Adipocyte (in vitro differentiated cells): ENCODE measurements at places on chromosomes 12 and 14.

- no peak for DNase-seq
Measured at GRCh38 chr14:65287264-65288131, 125.0 kb upstream of the FUT8 start.

DNA sequence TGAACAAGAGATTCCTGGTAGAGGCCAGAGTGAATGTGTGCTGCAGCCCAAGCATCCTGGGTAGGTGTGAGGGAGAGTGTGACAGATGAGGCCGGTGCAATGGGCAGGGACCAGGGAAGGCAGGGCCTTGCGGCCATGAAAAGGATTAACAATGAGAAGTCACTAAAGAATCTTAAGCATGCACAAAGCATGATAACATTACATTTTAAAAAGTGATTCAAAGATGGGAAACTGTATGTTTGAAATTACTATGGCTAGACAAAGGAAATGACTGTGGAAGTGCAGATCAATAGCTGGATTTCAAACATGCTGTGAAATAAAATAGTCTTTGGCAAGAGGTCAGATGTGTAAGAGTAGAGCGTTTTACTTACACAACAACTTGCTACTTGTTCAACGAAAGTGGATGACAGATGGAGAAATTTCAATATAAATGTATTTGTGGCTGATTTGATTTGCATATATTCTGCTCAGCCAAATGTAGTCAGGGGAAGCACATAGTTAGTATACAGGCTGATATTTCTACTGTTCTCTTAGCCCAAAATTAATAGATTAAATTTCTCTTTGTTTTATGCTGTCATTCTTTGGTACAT is 175.5 kb downstream of the CCDC59 start:
- peak; percentile 19 for DNase-seq

- no peak for DNase-seq
Measured at GRCh38 chr12:34603382-34604035, 581.2 kb downstream of the ALG10 start.

DNA sequence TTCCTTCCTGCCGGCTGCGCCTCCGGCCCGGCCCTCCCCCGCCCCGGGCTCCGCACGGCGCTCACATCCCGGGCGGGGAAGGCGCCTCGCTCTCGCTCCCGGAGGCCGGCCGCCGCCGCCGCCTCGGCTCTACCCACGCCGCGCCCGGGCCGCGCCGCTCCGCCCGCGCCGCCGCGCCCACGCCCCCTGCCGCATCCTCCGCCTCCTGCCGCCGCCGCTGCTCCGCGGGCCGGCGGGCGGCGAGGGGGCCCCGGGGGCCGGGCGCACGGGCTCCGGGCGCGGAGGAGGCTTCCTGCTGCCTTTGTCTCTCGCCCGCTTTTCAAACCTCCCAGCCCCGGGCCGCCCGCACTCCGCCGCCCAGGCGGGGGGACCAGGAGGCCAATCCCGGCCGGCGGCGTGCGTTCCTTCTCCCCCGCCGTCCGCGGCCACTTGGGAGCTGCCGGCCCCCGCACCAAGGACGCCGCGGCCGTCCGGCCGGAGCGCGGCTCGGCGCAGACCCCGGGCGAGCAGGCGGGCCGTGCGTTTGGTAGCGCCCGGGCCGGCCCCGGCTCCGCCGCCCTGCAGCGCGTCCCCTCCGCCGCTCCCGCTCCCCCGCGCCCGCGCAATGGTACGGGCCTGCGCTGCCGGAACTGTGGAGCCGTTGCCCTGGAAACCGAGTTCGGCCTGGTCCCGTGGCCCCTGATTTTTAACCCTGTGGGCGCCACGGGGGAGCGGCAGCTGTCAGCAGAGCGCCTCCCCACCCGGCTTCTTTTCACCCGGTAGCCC is at the start of gene FBXL14:
FBXL14 (minus strand) TSS at position 321 of the 765 bp plus-strand sequence. CDS start 515 bp downstream, outside the sequence.
- peak; percentile 94 for DNase-seq

DNA sequence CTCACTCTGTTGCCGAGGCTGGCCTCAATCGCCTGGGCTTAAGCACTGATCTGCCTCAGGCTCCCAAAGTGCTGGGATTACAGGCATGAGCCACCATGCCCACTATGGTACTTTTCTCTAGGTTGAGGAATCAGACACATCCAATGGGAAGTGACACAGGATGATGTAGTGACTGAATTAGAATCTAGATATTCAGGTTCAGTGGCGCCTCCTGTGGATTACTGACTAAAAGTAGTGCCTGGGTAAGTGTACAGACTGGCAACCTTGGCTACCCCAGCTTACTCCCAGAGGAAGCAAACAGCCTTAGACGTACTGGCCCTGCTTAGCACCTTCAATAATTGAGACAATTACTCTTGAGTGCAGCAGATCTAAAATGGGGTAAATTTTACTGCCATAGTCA is 22.8 kb downstream of the GALNT8 start:
- DNase-seq: no peak

DNA sequence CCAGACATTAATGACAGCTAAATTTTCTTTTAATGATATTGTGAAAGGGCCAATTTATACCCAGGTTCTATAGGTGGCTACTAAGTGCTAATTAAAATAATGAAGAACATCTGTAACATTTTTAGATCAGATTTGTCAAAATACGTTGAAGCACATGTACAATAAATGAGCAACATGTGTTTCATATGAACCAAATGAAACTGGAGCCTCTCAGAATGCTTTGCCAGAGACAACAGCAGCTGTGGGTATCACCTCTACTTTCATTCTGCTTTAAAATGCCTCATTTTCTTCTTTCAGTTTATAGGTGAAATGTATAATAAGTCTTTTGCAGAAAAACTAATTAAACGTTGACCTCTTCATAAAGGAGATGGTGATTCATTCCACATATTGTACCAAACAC is 26.1 kb upstream of the MYF6 start:
- DNase-seq: peak; percentile 53

DNA sequence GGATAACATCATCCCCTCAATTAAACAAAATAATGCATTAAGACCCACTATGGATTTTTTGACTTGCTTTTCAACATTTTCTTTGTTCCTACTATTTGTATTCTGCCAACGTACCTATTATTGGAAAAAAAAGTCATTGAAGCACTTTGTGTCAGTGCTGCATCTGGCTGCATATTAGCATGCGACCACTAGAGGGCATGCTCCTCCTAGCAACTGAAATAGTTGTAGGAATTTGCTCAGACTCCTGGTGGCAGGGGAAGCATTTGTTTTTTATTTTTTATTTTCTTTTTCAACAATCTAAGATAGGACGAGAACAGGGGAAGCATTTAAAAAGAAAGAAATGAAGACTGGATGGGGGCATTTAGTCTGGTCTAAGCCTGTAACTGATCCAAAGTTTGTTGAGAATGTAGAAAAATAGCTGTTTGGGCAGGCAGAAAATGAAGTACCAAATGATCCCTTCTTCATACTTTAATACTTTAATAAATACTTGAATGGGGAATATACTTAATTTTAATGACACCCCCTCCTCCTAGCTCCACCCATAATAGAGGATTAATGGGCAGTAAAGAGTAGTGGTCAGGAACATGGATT is 14.5 kb upstream of the CLEC4A start:
- DNase-seq: peak; percentile 92

- DNase-seq: peak; percentile 86
Measured at GRCh38 chr14:103334644-103335622, 896 bp downstream of the EIF5 start.

DNA sequence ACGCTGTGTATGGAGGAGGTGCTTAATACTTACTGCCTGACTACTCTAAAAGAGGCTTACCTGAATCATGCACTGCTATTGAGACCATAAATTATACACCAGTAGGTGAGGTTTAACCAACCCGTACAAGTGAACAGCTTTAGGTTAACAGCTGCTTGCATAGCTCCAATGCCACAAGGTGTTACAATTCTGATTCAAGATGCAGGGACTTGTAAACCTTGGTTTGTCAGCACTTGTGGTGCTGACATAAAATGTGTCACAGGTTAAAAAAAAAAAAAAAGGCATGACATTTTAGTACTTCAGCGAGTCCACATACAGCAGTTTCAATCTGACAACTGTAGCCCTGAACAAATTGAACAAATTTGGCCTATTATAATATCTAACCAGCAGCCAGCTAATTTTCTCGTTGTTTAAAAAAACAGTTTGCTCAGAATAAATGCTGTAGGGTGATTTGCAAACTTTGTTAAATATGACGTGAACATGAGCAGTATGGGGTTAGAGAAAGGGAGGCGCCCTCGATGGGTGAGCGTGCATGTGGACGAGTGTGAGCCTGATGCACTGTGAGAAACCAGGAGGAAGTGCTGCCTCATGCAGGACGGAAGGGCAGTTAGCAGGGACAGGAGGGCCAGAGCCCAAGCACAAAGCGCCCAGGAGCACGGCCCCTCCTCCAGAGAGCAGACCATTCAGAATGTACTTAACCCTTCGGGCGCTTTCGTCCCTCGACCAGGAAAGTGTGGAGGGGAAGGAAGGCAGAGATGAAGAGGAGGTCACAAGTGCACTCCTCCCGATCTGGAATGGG is 44.7 kb downstream of the TCHP start:
- DNase-seq: peak; percentile 24

GRCh38 chr14:90616881-90617280 is 199.3 kb downstream of the TTC7B start:
- DNase-seq: no peak

- DNase-seq: no peak
Measured at GRCh38 chr12:53505555-53506449, 1.5 kb downstream of the NPFF start.

GRCh38 chr14:49971156-49972130 is 78.6 kb downstream of the ARF6 start:
- DNase-seq: peak; percentile 73

- DNase-seq: no peak
Measured at GRCh38 chr14:105418269-105419194, 1.1 kb upstream of the MTA1 start.

GRCh38 chr12:77925536-77926108 is 94.9 kb downstream of the NAV3 start:
- peak; percentile 95 for DNase-seq

GRCh38 chr12:93852173-93852591 is 175.0 kb downstream of the CRADD start:
- DNase-seq: no peak

- no peak for DNase-seq
Measured at GRCh38 chr14:51094282-51094821, 553 bp downstream of the TRIM9 start.

- DNase-seq: no peak
Measured at GRCh38 chr14:22901799-22902198, 17.1 kb downstream of the RBM23 start.

- DNase-seq: no peak
Measured at GRCh38 chr12:67107751-67108269, 161.3 kb upstream of the CAND1 start.

DNA sequence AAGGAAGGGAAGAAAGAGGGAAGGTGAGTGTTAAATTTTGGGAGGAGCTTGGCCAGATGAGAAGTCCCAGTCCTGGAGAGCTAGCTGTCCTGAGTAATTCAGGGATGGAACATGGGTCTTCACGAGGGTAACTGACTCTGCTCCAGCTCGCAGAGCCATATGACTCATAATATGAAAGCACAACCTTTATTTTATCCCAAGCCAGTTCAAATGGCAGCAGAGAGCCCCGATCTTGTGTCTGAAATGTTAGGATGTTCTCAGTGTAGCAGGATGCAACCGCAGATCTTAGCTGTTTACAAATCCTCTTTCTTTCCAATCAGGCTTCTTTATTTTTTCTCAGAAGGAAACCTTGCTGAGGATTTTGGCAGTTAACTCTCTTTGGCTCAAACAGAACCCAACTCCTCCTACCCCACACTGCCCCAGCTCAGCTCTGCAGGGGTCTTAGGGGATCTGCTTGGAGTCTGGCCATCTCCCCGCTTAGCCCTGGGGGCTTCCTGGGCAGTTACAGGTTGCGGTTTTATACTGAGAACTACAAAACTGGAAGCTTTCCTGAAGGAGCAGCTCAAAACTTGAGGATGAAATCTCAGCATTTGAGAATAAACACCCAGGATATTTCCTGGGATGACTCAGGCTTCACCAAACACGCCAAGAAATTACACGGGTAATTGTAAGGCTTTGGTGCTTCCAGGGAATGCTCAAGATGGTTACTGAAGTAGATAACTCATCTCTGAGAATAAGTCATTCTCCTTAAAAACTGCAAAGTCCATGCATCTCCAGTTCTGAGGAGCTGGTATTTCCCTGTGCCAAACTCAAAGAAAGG is 92.5 kb downstream of the VCPKMT start:
- DNase-seq: peak; percentile 79

- no peak for DNase-seq
Measured at GRCh38 chr14:47103771-47104170, 452.2 kb upstream of the RPL10L start.

GRCh38 chr14:104935026-104935650 is 10.5 kb downstream of the PLD4 start:
- DNase-seq: no peak

DNA sequence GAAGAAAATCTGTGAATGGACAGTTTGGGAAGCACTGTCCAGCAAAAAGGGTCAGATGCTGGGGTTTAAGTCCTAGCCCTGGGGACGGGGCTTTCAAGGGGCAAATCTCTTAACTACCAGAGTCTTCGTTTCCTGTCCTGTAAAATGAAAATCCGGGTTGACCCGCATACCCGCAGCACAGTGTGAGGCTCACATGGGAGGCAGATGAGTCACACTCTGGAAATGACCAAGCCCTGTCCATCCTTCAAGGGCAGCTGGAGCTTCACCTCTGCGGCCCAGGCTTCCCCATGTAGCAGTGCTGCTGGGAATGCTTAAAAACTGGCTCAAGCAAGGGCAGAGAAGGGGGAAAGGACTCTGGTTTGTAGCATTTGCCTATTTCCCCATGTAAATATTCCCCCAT is 19.0 kb downstream of the FAM181A start:
- no peak for DNase-seq

DNA sequence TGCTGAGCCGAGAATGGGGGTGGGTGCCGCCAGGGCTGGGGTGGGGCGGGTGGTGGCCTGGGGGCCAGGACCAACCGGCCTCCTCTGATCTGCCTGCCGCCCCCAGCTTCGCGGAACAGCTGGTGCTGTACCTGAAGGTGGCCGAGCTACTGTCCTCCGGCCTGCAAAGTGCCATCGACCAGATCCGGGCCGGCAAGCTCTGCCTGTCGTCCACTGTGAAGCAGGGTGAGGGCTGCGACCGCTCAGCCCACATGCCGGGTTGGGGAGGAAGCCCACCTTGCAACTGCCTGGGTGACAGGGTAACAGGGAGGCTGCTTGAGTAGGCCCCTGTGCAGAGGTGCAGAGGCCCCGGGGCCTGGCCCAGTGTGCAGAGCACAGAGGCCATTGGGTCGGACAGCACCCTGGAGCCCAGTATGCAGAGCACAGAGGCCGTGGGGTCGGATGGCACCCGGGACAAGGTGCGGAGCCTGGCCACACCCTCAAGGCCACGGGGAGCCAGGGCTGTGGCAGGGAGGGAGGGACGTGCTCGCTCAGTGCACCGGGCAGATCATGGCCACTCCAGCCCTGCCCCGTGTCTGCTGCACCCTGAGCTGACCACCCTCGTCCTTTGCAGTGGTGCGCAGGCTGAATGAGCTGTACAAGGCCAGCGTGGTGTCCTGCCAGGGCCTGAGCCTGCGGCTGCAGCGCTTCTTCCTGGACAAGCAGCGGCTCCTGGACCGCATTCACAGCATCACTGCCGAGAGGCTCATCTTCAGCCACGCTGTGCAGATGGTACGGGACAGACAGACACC is 9.5 kb upstream of the PUS1 start:
- no peak for DNase-seq

DNA sequence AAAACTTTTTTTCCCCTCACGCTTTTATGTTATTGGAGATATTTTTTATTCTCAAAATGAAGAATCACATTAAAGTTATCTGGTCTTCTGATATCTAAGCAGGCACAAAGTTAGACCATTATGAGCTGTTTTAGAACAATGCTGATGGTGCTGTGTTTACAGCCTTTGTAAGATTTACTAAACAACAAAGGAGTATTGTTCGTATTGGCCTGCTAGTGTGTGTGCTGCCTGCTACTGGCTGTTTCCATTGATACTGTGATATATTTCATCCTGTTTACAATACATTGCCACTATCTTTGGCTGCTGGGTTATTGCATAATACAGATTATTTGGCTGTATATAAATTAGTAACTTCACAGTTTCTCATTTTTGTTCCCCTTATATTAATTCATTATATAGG is 220.8 kb downstream of the ITPR2 start:
- no peak for DNase-seq
